ENCODE measurements at places on chromosomes 7 and 10. TPM values are rescaled to one million over a fixed set of nuclear protein-coding genes. Genes with fewer than 3 reads are reported as not detected.

Gene H2BK1
- total RNA-seq: not detected

Gene MLXIPL
- total RNA-seq: not detected

Gene GPR22
- total RNA-seq: not detected

Gene CCDC71L
- 110 TPM for total RNA-seq

Gene ADRA2A
- total RNA-seq: not detected

Gene VAX1
- total RNA-seq: not detected

Gene DNMBP
- total RNA-seq: 28.8 TPM

Gene SLC39A12
- total RNA-seq: not detected

Gene ZNF32
- 23.6 TPM for total RNA-seq

Gene COMTD1
- 8.6 TPM for total RNA-seq

Gene PLEKHS1
- not detected for total RNA-seq

Gene STEAP2
- total RNA-seq: 12.8 TPM

Gene FGL2
- not detected for total RNA-seq

Gene GPR37
- total RNA-seq: not detected

Gene BMPER
- total RNA-seq: 10.7 TPM

Gene SFTPA1
- not detected for total RNA-seq

Gene CALCR
- not detected for total RNA-seq

Gene LRRTM3
- total RNA-seq: not detected

Gene ARMH3
- total RNA-seq: 17.5 TPM

Gene ATOH7
- not detected for total RNA-seq

Gene HTR7
- total RNA-seq: 0.23 TPM

Gene ABCB8
- total RNA-seq: 34.5 TPM

Gene TMEM225B
- 0.36 TPM for total RNA-seq

Gene NEBL
- not detected for total RNA-seq

Gene ZNF467
- total RNA-seq: 1.2 TPM

Gene TAS2R41
- total RNA-seq: not detected

Gene EVX1
- not detected for total RNA-seq

Gene STK31
- not detected for total RNA-seq

Gene TNPO3
- 45.7 TPM for total RNA-seq

Gene TAC1
- total RNA-seq: not detected

Gene CAPZA2
- total RNA-seq: 279 TPM

Gene GDF2
- not detected for total RNA-seq

Gene ERVW-1
- total RNA-seq: not detected
